Activated T-cell treated with anti-CD3 and anti-CD28 coated beads for 48 hours (primary cell): ENCODE measurements at places on chromosomes 12 and 14.

DNA sequence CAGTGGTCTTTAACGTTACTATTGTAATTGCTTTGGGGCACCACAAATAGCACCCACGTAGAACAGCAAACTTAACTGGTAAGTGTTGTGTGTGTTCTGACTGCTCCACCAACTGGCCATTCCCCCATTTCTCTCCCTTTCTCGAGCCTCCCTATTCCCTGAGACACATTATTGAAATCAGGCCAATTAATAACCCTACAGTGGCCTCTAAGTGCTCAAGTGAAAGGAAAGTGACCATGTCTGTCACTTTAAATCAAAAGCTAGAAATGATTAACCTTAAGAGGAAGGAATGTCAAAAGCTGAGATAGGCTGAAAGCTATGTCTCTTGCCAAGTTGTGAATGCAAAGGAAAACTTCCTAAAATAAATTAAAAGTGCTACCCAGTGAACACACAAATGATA, 22.3 kb downstream of the PPP1R13B start:
- no peak for DNase-seq

GRCh38 chr12:30450872-30451271, 244.8 kb downstream of the IPO8 start:
- no peak for DNase-seq

GRCh38 chr12:31594681-31595080, 3.7 kb upstream of the DENND5B start:
- DNase-seq, result no peak

- DNase-seq, result no peak
Measured at GRCh38 chr12:19404242-19404880, 34.9 kb upstream of the AEBP2 start.

DNA sequence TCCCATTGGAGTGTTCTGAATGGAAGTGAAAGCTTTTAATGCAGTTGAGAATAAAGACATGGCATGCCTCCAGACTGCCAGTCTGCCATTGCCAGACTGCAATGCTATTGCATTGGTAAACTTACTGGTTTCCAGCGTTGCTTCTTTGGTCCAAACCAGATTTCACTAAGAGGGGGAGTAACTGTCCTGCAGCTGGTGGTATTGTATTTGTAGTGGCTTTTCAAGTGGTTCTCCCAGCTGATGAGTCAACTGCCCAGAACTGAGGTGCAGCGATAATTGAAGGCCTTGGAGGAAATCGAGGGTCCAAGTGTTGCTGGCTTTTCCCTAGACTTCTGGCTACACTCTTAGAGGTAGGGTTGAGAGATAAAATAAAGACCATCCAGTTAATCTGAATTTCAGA, 31.9 kb downstream of the ERG28 start:
- no peak for DNase-seq

DNA sequence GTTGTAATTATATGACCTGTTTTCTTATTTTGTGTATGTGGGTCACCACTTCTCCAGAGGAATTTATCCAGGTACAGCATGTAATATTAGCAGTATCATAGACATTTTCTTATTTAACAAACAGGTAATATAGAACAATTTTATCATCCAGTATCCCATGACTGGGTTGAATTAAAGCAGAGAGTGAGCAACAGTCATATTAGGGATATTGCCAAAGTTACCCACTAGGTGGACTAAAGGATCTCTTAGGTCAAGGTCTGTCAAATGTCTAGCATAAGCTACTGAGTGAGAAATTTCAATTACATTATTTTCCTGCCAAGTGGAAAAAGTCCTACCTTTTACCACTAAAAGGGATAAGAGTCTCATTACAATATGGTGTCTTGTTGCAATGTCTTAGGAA, 62.1 kb upstream of the TRIM9 start:
- no peak for DNase-seq

DNA sequence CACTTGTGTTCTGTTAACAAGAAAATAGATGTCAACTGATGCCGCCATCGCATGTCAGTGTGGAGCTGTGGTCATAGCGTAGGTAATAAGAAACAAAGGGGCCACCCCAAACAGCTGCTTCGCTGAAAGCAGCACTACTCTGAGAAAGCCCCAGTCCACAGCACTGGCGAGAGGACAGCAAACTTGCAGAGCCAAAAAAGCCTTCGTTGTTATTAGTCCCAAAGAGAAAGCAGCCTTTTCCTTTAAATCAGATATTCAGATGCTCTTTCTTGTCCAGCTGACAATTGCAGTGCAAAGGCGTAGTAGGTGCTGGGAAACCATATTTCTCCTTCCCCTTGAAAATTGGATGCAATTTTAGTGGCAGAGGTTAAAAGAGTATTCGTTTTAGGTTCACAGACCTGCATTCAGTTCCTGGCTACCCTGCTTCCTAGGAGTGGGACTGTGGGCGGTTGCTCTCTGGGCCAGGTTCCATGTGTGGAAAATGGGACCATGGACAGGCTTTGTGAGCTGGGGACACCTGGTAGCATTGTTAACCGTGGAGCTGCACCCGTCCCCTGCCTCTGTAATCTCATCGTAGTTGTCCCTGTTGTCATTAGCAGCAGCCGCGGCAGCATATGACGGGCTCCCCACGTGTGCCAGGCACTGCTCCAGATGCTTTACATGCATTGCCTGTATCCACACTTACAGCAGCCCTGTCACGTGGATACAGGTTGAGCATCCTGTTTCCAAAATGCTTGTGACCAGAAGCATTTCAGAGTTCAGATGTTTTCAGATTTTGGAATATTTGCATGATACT, 54.2 kb downstream of the ELK3 start:
- no peak for DNase-seq

DNA sequence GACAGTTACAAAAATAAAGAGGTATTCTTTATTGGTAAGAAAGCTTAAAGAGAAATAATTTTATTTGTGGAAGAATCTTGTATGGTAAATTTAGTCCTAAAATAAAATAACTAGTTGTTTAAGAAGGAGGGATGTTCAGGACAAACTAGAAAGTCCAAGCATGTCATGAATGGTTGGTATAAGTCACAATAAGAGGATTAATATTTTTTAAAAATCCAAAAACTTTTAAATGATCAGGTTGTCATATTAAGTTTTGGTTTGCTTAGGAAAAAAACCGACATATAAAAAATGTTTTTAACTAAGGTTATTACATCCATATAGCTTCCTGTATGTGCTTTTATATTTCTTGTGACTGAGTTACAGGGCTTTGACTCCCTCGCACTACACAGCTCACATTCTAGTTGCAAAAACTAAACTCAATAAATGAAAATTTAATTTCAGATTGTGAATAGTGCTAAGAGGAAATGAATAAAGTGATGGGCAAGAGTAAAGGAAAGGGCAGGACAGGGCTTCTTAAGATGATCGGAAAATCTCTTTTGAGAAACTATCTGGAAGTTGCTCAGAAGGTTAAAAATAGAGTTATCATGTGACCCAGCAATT, 80.7 kb upstream of the METAP2 start:
- no peak for DNase-seq

DNA sequence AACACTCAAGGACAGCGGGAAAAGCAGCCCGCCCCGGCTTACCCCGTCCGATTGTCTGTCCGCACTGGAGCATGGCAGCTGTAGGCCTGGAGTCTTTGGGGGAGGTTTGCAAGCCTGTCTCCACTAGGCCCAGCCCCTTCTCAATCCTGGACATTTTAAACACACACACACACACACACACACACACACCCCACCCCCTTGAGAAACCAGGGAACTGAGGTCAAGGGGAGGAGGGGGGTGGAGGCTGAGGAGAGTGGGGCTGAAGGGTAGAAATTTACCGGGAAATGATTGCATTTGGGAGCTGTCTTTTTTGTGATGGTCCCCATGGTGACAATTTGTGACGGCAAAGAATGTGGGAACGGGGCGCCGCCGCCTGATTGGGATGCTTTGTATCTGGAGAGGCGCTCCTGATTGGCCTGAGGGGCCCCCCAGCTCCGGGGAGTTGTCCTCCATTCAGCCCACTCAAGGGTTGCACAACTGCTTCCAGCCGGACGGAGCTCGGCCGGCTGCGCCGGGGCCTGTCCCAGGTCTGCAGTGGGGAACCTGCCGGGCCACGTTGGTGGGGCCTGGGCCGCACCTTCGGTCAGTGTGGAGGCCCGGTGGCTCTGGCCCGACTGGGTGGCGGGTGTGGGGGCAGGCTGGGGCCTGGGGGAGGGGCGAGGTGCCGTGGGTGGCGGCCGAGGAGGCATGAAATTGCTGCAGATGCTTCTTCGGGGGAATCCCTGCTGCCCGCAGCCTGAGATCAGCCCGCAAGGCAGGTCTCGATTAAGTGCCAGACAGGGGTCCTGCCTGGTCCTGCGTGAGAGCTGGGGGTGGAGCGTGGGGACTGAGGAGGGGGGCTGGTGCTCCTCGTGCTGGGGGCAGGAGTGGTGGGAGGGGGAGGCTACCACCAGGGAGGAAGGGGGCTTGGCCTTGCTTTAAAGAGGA, at the start of gene FAM181A:
FAM181A (plus strand) TSS at position 472 of the 927 bp plus-strand sequence. CDS start 942 bp downstream, outside the sequence.
- DNase-seq, result no peak

- DNase-seq, result no peak
Measured at GRCh38 chr12:106981788-106982187, 5.2 kb downstream of the MTERF2 start.

GRCh38 chr12:115598871-115599811, 678.4 kb downstream of the MED13L start:
- no peak for DNase-seq
